Stimulated activated CD4-positive, alpha-beta T cell treated with anti-CD3 and anti-CD28 coated beads, TNF-alpha, amount 100 ng/mL, for 24 hours (primary cell): ENCODE measurements at places on chromosomes 7 and 10.

DNA sequence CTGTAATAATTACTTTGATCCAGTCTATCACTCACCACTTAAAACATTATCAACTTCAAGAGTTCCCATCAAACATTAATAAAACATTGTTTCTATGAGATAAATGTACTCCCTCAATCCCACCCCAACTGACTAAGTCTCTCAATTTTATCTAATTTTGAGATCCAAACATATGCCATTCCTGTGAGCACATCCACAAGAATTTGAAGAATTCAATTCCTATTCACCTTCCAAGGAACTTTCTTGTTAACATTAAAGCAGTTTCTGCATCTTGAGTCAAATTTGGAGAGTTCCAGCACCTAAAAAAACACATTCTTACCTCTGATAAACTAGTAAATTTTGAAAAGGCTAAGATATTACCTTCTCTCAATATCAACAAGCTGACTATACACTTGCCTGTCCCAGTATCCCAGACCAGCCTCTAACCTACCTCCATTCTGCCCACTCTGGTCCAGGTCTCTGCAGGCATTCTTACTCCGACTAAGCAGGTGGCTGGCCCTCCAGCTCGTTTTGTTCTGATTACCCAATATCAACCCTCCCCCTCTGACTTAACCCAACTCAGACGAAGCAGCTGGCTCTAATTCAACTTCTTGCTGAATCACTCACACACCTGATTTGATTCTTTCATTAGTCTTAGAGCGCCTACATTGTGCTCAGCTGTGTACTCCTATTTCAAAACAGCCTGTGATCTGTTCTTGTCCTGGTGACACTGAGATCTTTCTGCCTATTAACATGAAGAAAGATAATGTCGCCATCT, 275.2 kb downstream of the IPMK start:
- DNase-seq, result no peak

DNA sequence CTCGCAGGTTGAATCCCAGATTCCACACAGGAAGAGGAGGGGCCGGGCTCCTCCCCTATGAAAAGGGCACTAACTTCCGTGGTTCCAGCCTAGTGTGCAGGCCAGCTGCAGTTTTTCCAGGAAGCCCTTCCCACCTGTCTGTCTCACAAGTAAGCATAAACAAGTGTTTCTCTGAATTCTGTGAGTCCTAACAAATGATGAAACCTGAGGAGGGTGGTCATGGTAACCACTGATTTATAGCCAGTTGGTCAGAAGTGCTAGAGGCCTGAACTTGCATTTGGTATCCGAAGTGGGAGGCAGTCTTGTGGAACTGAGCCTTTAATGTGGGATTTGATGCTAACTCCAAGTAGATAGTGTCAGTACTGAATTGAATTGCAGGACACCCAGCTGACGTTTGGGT, 54.7 kb upstream of the STEAP4 start:
- no peak for DNase-seq

GRCh38 chr10:69800109-69800508, 1.6 kb upstream of the COL13A1 start:
- no peak for DNase-seq

GRCh38 chr7:105678811-105679495, 97.7 kb upstream of the EFCAB10 start:
- peak; percentile 26 for DNase-seq

DNA sequence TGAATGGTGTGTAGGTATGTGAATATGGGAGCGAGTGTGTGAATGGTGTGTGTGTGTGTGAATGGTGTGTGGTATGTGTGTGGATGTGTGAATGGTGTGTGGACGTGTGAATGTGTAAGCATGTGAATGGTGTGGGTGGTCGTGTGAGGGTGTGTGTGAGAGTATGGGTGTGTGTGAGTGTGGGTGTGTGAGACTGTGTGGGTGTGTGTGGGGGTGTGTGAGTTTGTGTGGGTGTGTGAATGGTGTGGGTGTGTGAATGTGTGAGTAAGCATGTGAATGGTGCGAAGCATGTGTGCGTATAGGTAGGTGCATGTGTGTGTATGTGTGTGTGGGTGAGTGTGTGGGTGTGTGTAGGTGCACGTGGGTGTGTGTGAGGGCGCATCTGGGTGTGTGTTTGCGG, 160.7 kb upstream of the COBL start:
- no peak for DNase-seq

GRCh38 chr10:26571655-26572054, 125.8 kb upstream of the PDSS1 start:
- DNase-seq, result no peak

DNA sequence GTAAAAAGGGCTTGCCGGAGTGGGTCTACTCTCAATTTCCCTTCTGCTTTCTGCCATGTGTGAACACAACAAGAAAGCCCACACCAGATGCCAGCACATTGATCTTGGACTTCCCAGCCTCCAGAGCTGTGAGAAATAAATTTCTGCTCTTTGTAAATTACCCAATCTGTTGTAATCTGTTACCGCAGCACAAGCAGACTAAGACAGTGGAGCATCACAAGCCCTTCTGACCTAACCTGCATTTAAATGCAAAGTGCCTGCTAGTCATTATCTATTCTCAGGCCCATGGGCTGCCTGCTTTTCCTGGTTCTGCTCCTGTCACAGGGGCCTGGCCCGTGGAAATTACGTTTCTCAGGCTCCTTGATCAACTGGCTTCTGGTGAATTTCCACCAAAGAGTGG, 199.3 kb upstream of the AUTS2 start:
- DNase-seq, result no peak
